ENCODE measurements at places on chromosomes 4 and X.

DNA sequence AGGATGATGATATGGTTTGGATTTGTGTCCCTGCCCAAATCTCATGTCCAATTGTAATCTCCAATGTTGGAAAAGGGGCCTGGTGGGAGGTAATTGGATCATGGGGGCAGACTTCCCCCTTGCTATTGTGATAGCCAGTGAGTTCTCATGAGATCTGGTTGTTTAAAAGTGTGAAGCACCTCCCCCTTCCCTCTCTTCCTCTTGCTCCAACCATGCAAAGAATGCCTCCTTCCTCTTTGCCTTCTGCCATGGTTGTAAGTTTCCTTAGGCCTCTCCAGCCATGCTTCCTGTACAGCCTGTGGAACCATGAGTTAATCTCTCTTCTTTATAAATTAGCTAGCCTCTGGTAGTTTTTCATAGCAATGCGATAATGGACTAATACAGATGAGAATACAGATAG, 19.7 kb upstream of the ALG13 start:
- DNase-seq, result no peak

GRCh38 chr4:155268821-155269220, 60.4 kb downstream of the NPY2R start:
- DNase-seq, result no peak

- DNase-seq, result peak; percentile 16
Measured at GRCh38 chrX:111244235-111244750, 26.0 kb downstream of the CAPN6 start.

- DNase-seq, result no peak
Measured at GRCh38 chrX:115112411-115112810, 76.8 kb upstream of the RBMXL3 start.

- no peak for DNase-seq
Measured at GRCh38 chr4:14125375-14126129, 498.0 kb upstream of the BOD1L1 start.

- no peak for DNase-seq
Measured at GRCh38 chrX:19956923-19957322, 33.9 kb downstream of the BCLAF3 start.

- no peak for DNase-seq
Measured at GRCh38 chr4:184416913-184417734, 57.2 kb downstream of the IRF2 start.

- no peak for DNase-seq
Measured at GRCh38 chr4:169268951-169269760, 1.6 kb downstream of the SH3RF1 start.

DNA sequence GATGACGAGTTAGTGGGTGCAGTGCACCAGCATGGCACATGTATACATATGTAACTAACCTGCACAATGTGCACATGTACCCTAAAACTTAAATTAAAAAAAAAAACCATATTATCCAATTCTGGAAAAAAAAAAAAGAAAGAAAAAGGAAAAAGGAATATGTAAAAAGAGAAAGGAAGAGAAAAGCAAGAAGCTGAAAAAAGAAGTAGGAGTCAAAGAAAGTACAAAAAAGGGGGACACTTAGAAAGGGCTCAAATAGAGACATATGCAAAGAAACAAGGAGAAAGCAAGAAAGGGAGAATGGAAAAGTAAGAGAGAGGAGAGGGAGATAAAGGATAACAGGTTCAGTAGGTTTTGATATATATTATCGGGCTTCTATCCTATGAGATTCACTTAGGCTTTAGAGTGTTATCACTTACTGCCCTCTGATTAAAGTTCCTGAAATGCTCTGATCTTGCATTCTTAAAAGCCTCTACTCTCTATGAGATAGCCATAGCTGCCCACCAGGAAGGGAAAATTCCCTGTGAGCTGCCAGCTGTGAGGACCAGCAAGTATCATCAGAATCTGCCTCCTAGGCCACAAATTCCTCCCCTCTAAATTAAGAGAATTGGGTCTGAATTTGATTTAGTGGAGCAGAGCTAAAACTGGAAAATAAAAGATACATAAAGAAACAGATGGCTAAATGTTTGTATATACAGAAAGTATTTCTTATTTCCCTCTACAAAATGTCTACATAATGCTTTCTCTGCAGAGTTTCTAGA, 95.2 kb downstream of the AMMECR1 start:
- no peak for DNase-seq

DNA sequence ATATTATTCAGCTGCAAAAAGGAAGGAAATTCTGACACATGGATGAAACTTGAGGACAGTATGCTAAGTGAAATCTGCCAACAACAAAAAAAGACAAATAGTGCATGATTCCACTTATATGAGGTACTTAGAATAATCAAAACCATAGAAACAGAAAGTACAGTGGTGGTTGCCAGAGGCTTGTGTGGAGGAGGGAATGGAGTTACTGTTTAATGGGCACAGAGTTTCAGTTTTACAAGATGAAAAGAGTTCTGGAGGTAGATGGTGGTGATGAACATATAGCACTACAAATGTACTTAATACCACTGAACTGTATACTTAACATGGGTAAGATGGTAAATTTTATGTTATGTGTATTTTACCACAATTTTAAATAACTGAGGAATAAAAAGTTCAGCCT, 212.0 kb upstream of the KLF3 start:
- no peak for DNase-seq

- DNase-seq, result no peak
Measured at GRCh38 chrX:25007059-25008053, 8.4 kb downstream of the ARX start.

DNA sequence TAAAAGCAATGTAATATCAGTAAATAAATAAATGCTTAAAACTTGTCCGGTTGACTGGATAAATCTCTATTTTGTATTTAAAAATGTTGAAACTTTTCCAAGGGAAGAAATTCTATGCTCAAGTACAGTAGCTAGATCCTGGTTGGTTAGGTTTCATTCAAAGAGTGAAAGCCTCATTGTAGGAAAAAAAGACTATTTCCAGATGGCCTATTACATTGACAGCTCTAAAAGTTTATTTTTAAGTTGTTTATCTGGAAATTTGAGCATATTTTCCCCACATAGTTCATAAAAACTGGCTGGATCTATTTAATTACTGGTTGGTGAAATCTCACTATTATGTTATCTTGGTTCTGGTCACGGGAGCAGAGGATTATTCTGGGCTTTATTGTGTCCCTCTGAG, 38.0 kb downstream of the FRAS1 start:
- DNase-seq, result no peak

DNA sequence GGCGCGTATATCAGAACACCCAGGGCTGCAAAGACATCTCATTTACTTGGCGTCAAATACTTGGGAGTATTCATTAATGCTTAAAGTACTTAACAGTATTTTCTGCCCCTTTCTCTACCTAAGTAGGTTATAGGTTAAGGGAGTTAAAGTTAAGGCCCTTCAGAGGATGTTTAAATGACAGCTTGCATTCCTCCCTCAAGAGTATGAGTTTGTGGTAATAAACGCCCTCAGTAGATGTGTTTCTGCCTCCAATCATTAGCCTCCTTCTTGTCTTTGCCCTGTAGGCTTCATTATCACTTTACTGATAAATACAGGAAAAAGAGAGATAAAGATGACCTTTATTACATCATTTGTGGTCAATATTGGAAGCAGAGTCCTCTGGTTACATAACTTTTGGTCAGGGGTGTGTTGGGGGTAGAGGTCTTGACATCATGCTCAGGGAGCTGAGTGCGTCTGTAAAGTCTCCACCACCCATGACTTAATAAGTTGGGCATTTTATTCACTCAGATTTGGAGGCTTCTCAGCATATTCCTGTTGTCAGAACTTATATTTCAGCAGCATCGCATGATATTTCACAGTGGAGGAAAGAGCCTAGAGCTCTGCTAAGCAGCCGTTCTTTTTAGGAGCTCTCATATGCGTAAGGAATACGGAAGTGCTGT, 145.9 kb downstream of the CPE start:
- DNase-seq, result no peak

DNA sequence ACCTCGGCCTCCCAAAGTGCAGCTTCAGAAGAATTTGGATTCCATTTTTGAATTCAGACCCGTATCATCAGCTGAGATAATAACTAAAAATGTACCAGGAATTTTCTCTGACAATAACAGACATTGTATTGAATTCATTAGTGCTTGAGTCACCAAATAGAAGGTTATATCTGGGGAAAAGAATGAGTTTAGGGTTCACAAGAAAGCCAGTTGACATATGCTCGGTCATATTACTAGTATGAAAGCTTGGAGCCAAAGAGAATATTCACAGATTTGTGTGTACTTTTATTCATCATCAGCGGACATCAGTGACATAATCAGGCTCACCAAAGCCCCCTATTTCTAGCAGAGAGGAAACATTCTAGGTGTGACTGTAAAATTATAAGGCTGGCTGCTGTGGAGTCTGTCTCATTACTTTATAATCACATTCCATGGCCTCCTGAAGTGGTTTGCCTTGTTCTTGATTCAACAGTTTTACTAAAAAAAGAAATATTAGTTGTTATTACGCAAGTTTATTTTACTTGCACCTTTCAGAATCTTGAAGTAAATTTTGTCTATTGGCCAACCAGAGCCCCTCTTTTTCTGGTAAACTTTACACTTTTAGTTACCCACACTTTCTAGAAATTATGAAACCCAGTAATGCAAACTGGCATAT, 14.6 kb upstream of the DCTD start:
- no peak for DNase-seq
